ENCODE measurements at places on chromosomes 7 and 10.

GRCh38 chr10:35355971-35356724, 19.8 kb downstream of the CCNY start:
- peak; percentile 23 for DNase-seq

- DNase-seq: no peak
Measured at GRCh38 chr7:149175150-149175549, 20.2 kb upstream of the ZNF282 start.

DNA sequence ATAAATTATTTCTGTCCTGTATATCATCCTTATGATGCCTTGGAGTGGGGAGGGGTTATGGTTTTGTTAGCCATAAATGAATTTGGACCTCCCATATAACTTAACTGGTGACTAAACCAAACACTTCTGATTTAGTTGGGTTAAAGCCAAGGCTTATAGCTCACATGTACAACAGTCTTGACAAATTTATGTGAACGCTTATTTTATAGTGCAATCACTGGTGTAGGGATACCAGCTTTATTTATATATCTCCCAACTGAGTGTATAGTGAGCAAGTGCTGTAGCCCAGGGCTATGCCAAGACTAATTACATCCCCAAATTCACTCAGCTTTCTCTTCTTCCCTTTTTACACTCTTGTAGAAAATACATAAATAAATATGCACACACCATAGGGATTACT, 956.2 kb downstream of the SORCS3 start:
- no peak for DNase-seq

- DNase-seq: no peak
Measured at GRCh38 chr10:93139059-93139655, 65.5 kb downstream of the CYP26A1 start.

DNA sequence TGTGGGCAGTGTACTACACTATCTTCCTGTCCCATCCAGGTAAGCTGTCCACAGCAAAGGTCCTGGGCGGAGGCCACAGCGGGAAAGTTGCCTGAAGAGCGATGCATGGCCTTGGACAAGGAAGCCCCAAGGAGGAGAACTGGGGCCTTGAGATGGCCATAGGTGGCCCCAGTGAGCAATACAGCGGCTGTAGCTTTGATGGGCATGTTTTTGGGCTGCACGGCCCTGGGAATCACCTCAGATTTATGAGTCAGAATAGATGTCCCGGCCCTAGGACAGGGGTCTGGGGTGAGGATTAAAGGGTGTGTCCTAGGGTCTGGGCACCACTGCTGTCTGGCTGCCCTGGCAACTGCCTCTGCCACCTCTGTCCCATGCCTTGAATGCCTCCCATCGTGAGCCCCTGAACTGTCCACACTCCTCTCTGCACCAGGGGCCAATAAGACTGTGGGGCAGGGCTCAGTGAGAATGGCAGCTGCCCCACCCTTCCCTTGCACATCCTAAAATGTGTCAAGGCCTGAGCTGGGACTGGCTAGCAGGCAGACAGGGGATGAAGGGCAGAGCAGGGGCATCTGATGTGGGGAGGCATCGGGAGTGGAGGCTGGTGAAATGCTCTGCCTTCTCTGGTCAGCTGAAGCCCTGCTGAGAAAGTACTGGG, 9.4 kb upstream of the IRF5 start:
- DNase-seq: no peak

DNA sequence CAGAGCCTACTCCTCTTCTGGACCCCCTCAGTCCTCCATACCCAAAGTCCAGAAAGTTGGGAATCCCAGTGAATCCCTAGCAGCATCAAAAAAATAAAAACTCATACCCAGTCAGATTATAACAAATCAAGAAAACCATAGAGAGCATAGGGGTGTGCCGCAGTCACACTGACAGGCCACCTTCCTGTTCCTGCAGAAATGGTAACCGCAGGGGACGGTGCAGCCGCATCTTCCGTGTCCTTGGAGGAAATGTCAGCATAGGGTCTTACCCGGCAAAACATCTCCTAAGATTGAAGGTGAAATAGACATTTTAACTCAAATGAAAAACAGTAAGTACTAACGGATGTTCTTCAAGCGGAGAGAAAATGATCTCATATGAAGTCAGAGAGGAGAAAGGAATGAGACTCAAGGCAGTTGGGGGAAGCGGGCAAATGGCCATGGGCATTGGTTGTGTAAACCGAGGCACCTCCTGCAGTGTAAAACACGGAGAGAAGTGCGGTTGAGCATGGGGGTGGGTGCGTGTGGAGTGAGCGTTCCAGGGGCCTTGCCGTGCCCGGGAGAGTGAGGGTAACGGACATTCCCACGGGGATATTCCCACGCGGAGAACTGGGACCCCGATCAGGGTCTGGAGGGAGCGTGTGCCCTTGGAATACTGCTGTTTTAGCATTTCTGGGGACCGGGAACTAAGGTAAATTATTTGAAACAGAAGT, 110.8 kb downstream of the NKX6-2 start:
- no peak for DNase-seq

DNA sequence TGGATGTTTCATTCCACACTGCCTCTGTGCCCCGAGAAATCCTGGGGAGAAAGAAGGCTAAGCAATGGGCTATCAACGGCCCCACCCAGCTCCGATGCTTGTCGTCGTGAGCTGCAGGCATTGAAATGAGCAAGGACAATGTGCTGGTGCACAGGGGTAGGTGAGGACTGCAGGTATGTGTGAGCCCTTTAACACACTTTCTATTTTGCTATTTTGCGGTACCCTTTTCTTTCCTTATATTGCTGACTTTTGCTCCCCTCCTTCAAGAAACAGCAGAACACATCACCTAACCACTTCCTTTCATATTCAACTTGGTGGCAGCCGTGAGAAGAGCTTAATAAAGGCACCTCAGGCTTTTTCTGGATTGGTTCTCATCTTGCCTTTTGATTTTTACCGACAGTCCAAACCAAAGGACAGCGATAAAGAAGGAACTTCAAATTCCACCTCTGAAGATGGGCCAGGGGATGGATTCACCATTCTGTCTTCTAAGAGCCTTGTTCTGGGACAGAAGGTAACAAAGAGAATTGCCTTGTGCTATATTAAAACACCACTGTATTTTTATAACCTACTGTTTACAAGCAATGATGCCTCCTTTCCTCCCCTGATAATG, 39.2 kb downstream of the AIFM2 start:
- DNase-seq: no peak

DNA sequence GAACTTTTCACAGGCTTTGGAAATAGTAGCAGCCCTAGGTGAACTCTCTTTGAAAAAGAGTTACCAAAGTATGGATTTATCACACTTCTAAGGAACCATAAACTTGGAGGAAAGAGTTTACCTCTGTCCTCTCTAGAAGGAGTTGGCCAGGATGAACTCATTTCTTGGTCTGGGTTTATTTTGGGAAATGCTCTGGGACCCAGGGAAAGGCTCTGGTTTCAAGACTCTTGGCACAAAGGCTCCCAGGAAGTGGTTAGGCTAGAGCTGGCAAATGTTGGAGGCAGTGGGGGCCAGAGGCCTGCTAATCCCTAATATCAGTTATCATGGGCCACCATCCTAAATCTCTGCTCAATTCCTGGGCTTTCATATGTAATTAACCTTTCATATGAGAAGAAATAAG, 36.3 kb upstream of the CDK6 start:
- no peak for DNase-seq

- DNase-seq: no peak
Measured at GRCh38 chr7:16345979-16346958, 75.1 kb downstream of the CRPPA start.

DNA sequence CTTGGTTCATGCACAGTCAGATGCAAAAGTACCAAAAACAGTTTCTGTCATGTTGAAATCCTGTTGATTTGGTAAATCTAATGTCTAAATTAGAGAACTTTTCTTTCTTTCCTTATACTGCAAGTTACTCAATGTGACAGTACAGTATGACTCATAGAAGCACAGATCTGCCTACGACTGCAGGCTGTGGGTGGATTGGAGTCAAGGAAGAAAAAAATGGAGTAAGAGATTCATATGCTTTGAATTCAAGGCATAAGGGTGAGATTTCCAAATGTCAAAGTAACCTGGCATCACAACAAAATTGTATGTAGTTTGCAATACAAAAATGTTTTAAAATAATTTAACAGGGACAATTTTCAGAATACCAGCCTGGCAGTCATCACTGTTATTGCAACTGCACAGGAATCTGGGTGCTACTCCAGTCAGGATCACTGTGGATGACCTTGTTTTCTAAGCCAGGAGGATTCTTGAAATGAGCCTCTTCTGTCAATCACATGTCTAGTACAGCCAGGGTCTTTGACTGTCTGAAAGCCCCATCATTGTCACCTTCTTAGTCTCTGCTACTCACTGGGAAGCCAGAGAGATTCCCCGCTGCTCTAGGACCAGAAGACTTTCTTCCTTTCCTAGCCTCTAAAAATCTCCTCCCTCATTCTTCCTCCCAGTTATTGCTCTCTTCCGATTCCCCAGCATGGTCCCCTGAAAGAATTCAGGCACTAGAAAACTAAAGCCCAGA, 83.6 kb downstream of the CD36 start:
- DNase-seq: no peak

DNA sequence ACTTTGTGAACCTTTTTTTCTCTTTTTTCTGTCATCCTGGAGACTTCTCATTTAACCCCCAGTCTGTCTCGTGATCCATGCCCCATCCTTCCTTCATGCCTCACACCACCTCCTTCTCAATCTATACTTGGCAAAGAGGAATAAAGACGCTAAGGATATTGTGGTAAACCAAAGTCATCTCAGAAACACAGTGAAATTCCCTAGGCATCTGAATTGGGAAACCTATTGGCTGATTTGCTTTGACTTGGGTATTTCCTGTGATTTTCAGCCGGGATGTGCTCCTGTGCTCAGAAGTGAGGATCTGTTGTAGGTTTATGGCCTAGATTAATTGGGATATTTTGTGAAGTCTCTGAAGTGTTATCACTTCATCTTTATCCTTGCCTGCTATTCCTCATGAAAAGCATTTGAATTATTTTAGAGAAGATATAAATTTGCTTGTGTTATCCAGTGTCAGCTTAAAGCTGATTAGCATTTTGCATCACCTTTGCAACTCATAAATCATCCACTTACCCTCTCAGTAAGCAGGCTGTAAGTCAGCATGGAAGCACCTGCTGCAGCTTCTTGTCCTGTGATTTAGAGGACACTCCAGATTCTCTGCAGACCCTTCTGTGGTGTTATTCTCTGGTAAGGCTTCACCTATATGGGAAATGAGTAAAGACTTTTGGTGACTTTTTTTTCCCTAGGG, 138.0 kb downstream of the AUTS2 start:
- no peak for DNase-seq

DNA sequence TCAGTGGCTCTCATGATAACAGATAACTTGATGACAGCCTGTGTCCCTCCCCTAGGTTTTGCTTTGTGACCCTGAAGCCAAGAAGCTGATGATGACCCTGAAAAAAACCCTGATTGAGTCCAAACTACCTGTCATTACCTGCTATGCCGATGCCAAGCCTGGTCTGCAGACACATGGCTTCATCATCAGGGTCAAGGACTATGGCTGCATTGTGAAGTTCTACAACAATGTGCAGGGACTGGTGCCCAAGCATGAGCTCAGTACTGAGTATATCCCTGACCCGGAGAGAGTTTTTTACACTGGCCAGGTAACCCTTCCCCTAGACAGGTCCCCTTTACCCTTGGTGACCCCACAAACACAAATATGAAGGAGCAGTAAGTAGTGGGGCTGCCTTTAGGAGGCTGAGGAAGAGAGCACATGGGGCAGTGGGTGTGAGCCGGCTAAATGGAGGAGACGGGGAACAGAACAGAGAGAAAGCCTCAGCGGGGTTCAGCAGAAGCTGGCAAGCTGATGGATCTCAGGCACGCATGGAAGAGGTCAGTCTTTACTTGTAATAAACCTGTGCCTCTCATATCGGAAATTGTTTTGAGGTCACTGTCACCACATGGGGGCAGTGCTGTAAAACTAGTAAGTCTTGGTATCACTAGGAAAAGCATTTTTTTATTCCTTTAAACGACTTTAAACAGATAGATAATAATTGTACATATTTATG, 20.2 kb downstream of the PDCD11 start:
- DNase-seq: peak; percentile 38

GRCh38 chr10:100737355-100738054, 7.9 kb upstream of the PAX2 start:
- no peak for DNase-seq

- DNase-seq: no peak
Measured at GRCh38 chr7:93055543-93056107, 62.2 kb downstream of the SAMD9 start.

- DNase-seq: no peak
Measured at GRCh38 chr10:102523250-102524029, 19.7 kb downstream of the SUFU start.

GRCh38 chr7:22675917-22676343, 51.1 kb upstream of the IL6 start:
- DNase-seq: no peak

- DNase-seq: peak; percentile 75
Measured at GRCh38 chr10:14560274-14560673, 214.4 kb downstream of the FAM107B start.

DNA sequence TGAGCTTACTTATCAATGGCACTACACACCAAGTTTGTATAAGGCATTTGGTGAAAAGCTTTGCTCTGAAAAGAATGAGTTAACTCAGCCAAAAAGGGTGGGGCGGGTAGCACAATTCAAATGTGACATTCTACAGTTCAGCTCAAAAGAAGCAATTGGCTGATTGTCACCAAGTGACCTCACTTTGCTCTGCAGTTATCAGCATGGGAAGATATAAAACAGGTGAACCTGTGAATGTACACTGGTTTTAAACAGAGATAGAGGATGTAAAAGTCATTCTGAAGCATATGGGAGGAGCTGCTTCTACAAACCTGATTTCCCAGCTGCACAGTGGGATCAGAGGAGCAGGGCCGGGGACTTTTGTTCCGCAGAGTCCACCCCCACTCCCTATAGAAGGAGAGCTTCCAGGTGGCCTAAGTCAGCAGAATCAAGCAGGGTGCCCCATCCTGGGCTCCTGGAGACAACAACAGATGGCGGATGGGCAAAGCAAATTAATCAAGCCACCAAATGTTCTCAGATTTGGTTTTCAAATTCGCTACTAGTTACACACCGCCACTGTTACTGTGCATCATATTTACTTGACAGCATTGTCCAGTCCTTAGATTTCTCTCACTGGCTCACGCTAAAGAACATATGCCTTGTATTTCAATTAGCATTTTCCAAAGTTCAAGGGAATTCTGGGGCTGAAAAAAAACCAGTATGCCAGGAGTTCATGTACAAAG, 27.5 kb upstream of the NPVF start:
- no peak for DNase-seq

- DNase-seq: no peak
Measured at GRCh38 chr10:60808036-60808435, 29.8 kb downstream of the CDK1 start.

DNA sequence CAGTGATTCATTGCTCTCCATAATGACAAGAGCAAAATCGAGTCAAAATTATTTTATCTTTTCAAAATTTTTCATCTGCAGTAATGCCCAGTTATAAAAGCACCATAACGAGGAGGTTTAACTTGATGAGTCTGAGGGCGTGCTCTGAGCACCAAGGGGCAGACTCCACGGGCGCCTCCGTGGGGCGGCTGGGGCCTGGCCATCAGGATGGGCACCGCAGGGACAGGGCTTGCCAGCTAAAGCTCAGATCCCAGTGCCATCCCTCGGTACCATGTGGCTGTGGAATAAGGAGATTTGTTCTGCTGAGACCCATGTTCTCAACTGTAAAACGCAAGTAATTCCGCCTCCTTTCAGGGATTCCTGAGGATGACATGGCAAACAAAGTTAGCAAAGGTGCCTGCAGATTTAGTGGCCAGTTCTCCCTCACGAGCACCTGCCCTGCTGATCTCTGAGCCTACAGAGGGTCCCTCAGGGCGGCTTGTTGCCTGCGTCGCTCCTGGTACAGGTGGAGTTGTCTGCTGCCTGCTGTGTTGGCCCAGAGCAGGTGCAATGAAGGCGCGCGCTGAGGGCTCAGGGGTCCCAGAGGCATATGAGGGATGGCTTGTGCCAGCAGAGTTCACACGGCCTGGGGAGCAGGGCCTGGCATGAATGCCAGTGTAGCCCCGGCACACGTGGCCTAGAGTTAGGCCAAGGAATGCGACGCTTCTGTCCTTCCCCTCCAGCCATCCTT, 584.4 kb downstream of the TCERG1L start:
- DNase-seq: no peak
